Activated effector memory CD4-positive, alpha-beta T cell treated with anti-CD3 and anti-CD28 coated beads, Interleukin-2, amount 50 U/mL, for 16 hours (primary cell): ENCODE measurements at places on chromosomes 7 and 10.

- DNase-seq = no peak
These were observed 50.7 kb upstream of the CABCOCO1 start for GRCh38 chr10:61612009-61612408.

DNA sequence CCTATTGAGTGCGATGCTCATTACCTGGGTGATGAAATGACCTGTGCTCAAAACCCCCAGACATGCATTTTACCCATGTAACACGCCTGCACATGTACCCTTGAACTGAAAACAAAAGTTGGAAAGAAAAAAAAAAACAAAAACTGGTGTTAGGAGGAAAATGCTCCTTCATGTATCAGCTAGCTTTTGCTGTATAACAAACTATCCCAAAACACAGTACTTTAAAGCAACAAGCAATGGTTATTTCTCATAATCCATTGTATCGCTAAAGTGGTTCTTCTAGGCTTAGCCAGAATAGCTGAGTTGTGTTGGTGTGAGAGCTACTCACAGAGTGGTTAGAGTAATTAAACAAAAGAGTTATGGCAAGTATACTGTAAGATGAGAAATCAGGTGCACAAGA is 12.2 kb upstream of the GALNT11 start:
- DNase-seq = no peak

- no peak for DNase-seq
These were observed 69.7 kb upstream of the PLPP4 start for GRCh38 chr10:120387326-120387725.

- no peak for DNase-seq
These were observed 270.7 kb upstream of the IGFBP3 start for GRCh38 chr7:46191776-46192175.

- DNase-seq = no peak
These were observed at the start of gene ADRA2A for GRCh38 chr10:111076682-111077478. Gene ADRA2A, plus strand, starts transcription at chr10:111077029. Its CDS starts 968 bp downstream, at chr10:111077997.

DNA sequence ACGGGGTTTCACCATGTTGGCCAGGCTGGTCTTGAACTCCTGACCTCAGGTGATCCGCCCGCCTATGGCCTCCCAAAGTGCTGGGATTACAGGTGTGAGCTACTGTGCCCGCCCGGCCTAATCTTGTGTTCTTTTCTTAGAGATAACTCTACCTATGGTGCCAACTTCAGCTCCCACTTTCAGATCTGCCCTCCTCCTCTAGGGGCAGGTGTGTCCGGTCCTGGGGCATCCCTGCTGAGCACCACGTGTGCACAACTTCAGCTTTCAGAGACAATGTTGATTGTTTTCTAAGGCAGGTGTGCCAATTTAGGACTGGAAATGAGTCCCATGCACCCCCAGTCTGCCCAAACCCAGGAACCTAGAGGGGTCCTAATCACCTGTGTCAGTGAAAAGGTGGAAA is 18.5 kb upstream of the FXYD4 start:
- no peak for DNase-seq

- no peak for DNase-seq
These were observed 8.6 kb upstream of the ADRB1 start for GRCh38 chr10:114034923-114035645.

- peak; percentile 57 for DNase-seq
These were observed 6.2 kb upstream of the TPST1 start for GRCh38 chr7:66198956-66199355.

DNA sequence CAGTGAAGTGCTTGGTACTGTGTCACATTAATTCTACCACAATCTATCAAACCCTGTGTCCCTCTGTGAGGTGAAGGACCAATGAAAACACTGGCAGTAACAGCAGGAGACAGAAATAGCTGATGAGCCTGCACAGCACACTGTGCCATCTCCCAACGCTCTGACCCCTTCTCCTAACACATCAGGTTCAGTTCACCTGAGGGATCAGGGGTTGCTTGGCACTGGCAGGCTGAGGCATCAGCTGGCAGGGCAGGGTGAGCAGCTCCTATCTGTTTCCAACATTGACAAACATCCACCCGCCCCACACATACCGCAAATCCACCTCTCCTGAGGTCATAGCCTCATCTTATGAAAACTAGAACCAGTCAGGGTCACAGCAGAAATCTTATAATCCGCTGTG is 120.9 kb downstream of the ICA1 start:
- DNase-seq = no peak

DNA sequence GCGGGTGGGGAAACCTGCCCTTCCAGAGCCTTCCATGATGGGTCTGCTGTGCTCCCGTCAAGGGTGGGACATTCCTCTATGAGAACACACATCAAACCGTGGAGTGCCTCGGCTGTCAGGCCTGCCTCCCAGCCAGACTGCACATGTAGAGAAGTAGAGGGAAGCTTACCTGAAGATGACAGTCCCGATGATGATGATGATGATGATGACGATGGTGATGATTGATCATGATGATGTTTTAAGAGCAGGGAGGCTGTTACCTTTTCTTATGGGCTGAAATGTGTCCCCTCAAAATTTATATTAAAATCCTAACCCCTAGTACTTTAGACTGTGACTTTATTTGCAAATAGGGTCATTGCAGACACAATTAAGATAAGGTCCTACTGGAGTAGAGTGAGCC is 76.1 kb upstream of the ANLN start:
- peak; percentile 19 for DNase-seq

DNA sequence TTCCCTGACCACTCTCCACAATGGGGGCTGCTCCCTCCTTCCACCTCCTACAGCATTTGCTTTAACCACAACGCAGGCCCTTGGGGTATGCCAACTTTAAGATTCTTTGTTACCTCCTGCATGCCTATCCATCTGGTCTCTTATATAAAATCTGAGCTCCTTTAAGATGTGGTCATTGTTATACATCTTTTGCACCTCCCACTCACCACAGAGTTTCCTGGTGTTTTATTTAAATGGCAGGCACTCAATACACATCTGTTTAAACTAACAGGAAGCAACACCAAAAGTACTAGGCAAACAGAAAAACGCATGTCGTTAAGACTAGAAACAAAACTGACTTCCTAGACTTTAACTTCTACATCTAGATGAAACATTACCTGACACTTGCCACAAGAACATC is 36.3 kb downstream of the SLC25A13 start:
- DNase-seq = no peak

GRCh38 chr7:70580161-70580560 is 551.8 kb upstream of the GALNT17 start:
- no peak for DNase-seq

DNA sequence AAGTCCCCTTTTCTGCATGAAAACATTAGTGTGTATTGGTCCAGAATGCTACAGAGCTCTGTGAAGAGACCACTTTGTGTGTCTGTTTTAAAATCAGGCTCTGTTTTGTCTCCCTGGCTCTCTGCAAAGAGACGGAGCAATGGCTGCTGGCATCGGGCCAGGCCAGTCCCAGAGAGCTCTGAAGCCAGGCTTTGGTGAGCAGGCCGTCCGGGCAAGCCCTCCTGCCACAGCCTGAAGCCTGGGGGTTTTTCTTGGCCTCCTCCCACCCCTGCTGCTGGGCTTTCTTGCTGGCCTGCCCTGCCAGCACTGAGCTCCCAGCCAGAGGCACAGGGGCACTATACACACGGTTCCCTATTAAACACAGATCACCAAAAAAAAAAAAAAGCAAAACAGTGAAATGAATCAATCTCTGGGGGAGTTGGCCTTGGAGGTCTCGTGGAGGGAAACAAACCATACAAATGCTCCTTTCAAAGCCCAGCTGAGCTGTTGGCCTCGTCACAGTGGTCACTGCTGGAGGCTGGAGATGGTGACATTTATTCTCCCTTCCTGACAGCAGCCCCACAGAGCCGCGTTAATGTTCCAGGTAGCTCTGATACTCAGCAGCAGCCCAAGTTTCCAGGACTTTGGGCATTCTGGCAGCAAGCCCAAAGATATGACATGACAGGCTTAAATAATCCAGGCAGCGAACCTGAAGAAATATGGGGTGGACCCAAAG is 237.2 kb downstream of the TCF7L2 start:
- no peak for DNase-seq

DNA sequence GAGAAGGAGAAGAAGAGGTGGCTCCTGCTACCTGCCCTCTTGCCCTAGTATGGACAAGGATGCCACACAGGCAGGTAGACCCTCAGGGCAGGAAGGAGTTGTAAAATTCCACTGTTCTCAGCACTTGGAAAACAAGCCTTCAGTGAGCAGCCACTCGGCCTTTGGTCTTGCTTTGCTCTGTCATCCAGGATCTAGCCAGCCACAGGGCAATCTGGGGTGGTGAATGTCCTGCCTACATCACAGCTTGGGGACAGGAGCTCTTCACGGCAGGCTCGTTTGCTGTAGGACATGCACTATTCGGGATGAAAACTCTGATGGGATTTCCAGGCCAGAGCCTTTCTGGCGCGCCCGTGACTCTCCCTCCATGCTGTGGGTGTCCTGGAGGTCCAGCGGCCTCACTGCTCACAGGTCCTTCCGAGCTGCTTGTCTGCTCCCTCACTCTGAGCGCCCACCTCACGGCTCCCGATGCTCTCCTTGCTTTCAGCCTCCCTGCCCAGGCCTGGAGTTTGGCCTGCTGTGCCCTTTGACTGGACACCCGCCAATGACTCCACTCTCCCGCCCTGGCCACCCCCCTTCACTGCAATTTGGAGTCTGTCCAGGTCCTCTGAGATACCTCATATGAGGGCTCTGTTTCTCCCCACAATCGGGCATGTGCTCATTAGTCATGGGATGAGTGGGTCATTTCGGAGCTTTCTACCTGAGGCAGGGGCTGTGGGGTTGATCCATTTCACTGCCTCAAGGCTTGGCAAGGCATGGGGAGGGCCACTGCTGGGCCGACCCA is 227.2 kb upstream of the GRB10 start:
- no peak for DNase-seq

- DNase-seq = no peak
These were observed 73.7 kb downstream of the INSIG1 start for GRCh38 chr7:155371331-155371883.

DNA sequence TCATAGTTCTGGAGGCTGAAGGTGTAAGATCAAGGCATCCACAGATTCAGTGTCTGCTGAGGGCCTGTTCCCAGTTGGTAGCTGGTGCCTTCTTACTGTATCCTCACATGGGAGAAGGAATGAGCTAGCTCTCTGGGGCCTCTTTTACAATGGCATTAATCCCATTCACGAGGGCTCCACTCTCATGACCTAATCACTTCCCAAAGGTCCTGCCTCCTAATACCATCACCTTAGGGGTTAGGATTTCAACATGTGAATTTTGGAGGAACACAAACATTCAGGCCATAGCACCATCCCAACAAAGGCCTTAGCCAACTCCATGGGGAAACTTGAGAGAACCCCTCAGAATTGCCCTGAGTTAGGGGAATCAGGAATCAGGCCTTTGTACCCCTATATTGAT is 66.1 kb upstream of the CREB5 start:
- no peak for DNase-seq

DNA sequence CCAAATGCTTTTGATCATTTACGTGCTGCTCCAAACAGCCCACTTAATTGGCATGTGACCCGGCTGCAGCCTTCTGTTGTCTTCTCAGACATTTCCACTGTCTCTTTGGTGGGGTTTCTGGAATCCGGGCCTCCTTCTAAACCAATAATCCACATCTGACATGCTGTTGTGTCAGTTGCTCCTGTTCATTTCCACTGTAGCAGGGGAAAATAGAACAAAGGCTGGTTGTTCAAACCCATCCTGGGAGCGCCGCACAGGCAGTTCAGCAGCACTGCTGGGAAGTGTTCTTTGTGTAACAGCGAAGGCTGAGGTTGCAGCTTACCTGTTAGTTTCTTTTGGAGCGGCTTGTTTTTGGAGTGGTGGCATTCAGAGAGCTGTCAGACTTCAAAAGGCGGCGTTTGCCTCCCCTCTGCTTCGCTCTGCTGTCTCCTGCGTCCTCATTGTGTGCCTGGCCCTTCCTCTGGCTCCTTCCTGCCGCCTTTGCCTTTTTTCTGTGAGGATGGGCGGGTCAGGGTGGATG is 149.4 kb downstream of the SNX10 start:
- no peak for DNase-seq

DNA sequence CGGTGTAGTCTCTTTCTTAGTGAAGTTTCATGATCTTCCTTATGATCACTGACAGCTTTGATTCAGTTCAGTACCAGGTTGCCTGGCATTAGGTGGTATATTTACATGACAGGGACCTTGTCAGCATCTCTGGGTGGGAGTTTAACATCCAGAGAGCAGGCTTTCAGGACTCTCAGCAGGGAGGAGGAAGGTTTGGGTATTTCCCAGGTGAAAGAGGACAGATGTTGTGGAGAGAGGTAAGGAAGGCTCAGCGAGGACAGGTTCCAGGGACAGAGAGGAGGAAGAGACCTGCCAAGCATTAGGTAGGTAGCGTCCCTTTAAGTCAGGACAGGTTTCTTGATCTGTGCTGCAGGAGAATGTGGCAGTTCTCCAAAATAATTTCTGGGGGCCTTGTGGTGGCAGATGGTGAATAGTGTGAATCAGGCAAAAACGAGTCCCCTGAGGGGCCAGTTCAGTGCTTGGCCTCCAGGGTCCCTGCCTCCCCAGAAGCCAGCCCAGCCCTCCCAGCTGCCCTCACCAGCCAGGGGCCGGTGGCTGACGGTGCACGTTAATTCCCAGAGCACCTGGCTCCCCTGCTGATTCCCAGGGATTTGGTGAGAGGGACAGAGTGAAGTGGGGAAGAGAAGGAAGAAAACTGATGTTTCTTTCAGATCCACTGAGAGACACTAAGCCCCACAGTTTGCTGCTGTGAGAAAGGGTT is 82.0 kb downstream of the VWC2 start:
- no peak for DNase-seq

DNA sequence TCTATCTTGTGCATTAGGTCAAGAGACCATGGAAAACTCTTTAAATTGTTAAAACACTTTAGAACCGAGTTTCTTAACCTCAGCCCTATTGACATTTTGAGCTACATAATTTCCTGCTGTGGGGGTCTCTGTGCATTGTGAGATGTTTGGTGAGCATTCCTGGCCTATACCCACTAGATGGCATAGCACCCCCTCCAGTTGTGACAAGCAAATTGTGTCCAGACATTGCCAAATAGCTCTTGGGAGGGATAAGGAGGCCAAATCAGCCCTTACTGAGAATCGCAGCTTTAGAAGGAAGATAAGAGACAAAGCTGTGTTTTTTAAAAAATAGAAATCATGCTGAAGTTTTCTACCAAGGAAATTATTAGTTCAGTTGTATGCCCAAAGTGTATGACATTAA is 1158.5 kb upstream of the C7orf33 start:
- DNase-seq = no peak

DNA sequence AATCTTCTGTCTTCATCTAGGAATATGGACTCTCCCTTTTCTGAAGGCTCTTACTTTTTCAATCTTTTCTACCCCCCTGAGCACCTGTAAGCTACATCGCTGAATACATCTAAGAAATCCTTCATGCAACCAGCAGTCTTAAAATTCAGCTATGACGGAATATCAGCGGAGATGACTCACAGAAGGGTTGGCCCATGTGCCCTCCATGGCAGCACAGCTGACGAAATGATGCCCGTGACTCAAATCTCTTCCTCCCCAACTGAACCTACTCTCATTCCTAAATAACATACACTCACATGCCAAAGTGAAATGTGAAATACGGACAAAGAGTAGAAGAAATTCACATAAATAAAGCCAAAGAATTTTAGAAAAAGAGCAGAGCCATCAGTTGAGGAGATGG is 30.3 kb upstream of the NCAPG2 start:
- DNase-seq = no peak

GRCh38 chr10:33136271-33136670 is 178.2 kb upstream of the ITGB1 start:
- peak; percentile 82 for DNase-seq
